ENCODE measurements at places on chromosomes 2 and 18. TPM values are rescaled to one million over a fixed set of nuclear protein-coding genes. Genes with fewer than 3 reads are reported as not detected.

The DCDC2C gene
- total RNA-seq, result not detected

The MGAT4A gene
- total RNA-seq, result 93.9 TPM

The FAM168B gene
- total RNA-seq, result 53.3 TPM

The SP9 gene
- not detected for total RNA-seq

The MRPL30 gene
- total RNA-seq, result 22.6 TPM

The POTEF gene
- total RNA-seq, result not detected

The KCTD1 gene
- 5.3 TPM for total RNA-seq

The CROCC2 gene
- total RNA-seq, result not detected

DNA sequence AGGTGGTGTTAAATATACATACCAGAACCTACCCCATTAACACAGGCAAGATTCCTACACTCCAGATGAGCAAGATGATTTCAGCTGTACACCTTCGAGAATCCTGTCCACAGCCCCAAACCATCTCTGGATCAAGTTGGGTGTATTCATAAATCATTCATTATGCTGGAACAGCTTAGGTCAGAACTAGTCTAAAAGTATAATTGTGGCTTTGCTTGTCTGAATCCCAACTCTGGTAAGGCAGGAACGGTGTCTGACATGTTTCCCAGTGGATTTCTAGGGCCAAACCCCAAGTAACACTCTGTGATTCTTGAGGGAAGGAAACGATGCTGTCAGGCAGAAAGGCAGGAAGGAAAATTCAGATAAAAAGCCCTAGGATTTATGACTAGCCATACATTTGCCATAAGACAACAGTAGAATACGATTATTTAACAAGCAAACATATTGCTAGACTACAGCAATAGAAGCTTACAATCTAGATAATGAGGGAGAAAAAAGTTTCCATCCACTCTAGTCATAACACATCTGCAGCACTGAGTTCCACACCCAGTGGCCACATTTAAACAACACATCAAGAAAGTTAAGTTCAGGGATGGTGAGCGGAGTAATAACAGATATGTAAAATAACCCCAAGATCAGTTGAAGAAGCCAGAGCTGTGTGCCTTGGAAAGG is 444.8 kb downstream of the RND3 start:
- H3K27me3 ChIP-seq, result no peaks in the 10 kb centered on the region
- H3K36me3 ChIP-seq, result no peaks in the 10 kb centered on the region
- no peak for DNase-seq
- no peak overlapping the region for H3K4me3 ChIP-seq

DNA sequence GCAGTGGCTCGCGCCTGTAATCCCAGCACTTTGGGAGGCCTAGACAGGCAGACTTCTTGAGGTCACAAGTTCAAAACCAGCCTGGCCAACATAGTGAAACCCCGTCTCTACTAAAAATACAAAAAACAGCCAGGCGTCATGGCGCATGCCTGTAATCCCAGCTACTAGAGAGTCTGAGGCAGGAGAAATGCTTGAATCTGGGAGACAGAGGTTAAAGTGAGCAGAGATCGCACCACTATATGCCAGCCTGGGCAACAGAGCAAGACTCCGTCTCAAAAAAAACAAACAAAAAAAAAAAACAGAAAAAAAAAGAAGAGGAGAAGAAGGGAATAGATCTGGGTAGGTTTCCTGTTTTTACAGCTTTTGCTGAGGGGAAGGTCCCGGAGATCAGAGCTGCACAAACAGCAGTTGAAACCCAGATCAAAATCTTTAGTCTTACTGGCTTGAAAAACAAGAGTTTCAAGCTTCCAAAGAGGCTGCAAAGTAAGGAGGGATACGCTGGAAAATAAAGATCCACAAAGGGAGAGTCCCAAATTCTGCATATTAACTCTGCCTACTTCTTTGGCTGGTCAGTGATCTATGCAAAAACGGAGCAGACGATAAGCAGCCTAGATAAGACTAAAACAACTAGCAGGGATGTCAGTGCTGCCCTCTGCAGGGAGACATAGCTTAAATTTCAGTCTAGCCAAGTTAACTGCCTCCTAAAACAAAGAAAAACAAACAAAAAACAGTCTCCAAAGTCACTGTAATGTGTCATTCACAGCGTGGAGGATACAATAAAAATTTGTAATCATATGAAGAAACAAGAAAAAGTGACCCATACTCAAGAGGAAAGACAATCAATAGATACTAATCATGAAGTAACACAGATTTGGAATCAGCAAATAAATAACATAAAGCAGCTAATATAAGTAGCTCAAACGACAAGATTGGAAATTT is 74.1 kb downstream of the TLK1 start:
- H3K27ac ChIP-seq, result peak overlapping the region; percentile 83
- peaks cover 22% of the 10 kb centered on the region for H3K36me3 ChIP-seq

- peak; percentile 25 for DNase-seq
- H3K27ac ChIP-seq, result no peak overlapping the region
- no peaks in the 10 kb centered on the region for H3K27me3 ChIP-seq
- H3K4me3 ChIP-seq, result no peak overlapping the region
- no peaks in the 10 kb centered on the region for H3K4me1 ChIP-seq
Measured at GRCh38 chr18:56789004-56789888, 138.1 kb downstream of the WDR7 start.

DNA sequence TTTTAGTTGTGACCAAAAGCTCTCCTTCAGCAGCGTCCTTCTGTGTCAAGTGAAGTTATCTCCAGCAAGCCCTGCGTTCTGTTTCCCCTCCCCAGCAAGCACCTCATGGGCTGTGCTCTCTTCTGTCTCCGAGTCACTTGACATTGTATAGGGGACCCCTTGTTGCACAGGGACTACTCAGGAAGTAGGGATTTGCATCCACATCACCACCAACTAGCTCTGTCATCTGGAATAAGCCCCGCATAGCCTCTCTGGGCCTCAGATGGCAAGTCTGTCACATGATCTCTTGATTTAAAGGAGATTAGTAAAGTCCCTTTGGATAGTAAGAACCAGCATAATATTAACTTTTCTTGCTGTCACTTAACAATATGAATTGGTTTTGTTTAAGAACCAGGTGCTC is 32.0 kb upstream of the STPG4 start:
- H3K4me3 ChIP-seq, result no peak overlapping the region
- H3K4me1 ChIP-seq, result no peaks in the 10 kb centered on the region
- no peaks in the 10 kb centered on the region for H3K36me3 ChIP-seq
- no peak overlapping the region for H3K27ac ChIP-seq
- H3K27me3 ChIP-seq, result peaks cover 12% of the 10 kb centered on the region

DNA sequence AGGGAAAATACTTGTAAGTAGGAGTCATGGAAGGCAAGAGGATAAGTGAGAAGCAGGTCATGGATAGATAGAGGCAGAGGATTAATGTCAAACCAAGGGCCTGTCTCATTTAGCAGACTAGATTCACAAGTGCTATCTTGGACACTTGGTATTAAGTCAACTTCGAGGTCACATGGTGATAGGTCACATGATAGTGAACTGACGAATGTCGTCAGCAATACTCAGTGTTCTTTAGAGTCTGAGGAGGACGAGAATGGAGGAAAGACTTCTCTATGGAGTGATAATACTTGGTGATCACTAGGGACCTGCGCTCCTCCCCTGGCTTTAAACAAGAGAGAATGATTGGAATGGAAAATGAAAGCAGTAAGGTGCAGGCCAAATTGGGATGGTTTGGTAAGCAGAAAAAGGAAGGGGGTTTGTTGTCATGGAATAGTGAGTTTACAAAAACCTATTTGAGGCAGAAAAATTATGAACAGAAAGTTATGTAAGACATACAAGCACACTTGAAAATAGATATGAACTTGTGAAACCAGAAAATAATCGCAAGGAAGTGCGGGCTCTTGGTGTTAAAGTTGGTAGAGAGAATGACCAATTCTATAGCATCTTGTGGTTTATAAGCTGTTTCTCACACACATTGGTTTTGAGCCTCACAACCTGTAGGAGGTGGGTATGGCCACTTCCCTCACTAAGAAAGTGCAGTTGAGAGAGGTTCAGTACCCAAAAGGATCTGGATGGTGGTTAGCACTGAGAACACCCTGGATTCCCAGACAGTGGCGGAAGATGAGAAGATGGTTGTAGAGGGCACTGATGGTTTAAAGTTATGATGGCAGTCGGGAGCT is 141.5 kb downstream of the WDSUB1 start:
- H3K36me3 ChIP-seq, result no peaks in the 10 kb centered on the region
- H3K4me1 ChIP-seq, result peaks cover 17% of the 10 kb centered on the region
- no peak overlapping the region for H3K27ac ChIP-seq
- DNase-seq, result no peak
- no peak overlapping the region for H3K4me3 ChIP-seq
- no peaks in the 10 kb centered on the region for H3K27me3 ChIP-seq

GRCh38 chr2:19538411-19538963 is 180.1 kb upstream of the OSR1 start:
- no peaks in the 10 kb centered on the region for H3K4me1 ChIP-seq
- H3K27me3 ChIP-seq, result no peaks in the 10 kb centered on the region
- DNase-seq, result no peak
- H3K36me3 ChIP-seq, result no peaks in the 10 kb centered on the region
- H3K27ac ChIP-seq, result no peak overlapping the region

GRCh38 chr2:159497847-159498246 is 118.5 kb downstream of the BAZ2B start:
- peaks cover 3% of the 10 kb centered on the region for H3K36me3 ChIP-seq
- no peaks in the 10 kb centered on the region for H3K27me3 ChIP-seq
- H3K4me3 ChIP-seq, result no peak overlapping the region
- H3K4me1 ChIP-seq, result peaks cover 13% of the 10 kb centered on the region
- no peak for DNase-seq

- no peak overlapping the region for H3K27ac ChIP-seq
- H3K4me1 ChIP-seq, result peaks cover 12% of the 10 kb centered on the region
- H3K4me3 ChIP-seq, result peak overlapping the region; percentile 73
- DNase-seq, result no peak
- H3K27me3 ChIP-seq, result peaks cover 40% of the 10 kb centered on the region
Measured at GRCh38 chr2:64455545-64455944, 1.6 kb downstream of the LGALSL start.

DNA sequence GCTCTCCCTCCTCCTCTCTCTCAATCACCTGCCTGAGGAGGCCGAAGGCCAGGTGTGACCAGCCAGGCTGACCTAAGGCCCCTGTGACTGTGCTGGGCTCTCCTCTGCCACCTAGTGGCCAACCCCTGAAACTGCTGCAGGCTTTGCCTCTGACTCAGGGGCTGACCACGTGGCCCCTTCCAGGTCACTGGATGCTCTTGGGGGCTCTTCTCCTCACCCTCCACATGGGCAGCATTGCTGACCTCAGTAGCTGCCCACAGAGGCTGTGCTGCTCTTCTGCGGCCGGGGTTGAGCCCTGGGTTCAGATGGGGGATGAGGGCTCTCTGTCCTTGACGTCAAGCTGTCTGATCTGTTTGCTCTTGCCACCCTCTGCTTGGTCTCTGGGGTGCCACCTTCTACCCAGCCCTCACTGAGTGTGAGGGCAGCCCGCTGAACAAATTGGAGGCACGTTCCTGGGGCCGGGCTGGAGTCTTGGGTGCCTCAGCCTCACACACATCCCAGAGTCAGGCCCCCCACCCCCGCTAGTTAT is 122.7 kb downstream of the TWIST2 start:
- no peak overlapping the region for H3K4me3 ChIP-seq
- peak; percentile 41 for DNase-seq
- peaks cover 9% of the 10 kb centered on the region for H3K27me3 ChIP-seq
- H3K27ac ChIP-seq, result no peak overlapping the region

DNA sequence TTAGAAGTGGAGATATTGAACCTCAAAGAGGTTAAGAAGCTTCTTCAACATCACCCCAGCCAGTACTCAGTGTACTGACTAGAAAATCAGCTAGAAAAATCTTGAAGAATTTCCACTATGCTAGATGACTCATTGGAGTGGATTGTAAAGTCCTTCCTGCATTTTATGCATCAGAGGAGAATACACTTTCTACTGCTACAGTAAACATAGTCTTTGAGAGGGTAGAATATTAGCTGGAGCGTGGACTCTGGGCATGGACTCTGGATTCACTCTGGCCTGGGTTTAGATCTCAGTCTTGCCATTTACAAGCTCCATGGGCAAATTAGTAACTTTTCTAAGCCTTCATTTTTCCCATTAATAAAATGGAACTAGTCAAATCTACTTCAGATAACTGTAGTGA is 215.9 kb downstream of the IRS1 start:
- no peak for DNase-seq
- H3K27ac ChIP-seq, result no peak overlapping the region
- no peaks in the 10 kb centered on the region for H3K36me3 ChIP-seq

DNA sequence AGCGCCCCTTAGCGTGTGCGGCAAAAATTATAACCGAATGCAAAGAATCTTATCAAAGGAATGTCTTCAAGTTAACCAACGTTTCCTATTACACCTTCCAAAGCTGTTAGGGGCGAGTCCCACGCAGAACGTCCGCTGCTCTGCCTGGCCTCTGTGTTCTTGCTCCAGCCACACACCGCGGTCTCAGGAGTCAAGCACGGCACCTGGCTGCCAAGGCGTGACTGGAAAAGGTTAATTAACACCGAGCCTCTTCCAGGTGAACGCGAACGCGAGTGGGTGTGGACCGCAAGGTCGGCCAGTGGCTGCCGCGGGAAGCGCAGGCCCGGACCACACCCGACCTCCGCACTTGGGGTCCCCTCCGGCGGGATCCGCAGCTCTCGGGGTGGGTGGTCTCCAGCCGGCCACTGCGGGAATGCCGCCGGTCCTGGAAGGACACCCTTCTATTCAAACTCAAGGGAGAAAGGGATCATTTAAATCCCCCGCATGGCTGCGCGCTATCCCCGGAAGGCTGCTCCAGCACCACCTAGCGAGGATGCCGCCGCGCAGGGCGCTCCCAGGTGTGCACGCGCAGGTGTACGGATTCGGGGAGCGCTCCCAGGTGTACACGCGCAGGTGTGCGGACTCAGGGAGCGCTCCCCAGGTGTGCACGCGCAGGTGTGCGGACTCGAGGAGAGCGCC is 830 bp downstream of the CYB5A start:
- H3K4me1 ChIP-seq, result peaks cover 11% of the 10 kb centered on the region
- H3K27me3 ChIP-seq, result no peaks in the 10 kb centered on the region

- DNase-seq, result no peak
- H3K27ac ChIP-seq, result no peak overlapping the region
- no peaks in the 10 kb centered on the region for H3K36me3 ChIP-seq
- H3K4me1 ChIP-seq, result no peaks in the 10 kb centered on the region
- H3K27me3 ChIP-seq, result no peaks in the 10 kb centered on the region
Measured at GRCh38 chr18:72013427-72013850, 530.7 kb downstream of the CBLN2 start.

GRCh38 chr2:24046599-24046929 is 627 bp downstream of the WDCP start:
- peaks cover 2% of the 10 kb centered on the region for H3K27me3 ChIP-seq
- peak overlapping the region; percentile 92 for H3K4me3 ChIP-seq
- peaks cover 2% of the 10 kb centered on the region for H3K36me3 ChIP-seq

DNA sequence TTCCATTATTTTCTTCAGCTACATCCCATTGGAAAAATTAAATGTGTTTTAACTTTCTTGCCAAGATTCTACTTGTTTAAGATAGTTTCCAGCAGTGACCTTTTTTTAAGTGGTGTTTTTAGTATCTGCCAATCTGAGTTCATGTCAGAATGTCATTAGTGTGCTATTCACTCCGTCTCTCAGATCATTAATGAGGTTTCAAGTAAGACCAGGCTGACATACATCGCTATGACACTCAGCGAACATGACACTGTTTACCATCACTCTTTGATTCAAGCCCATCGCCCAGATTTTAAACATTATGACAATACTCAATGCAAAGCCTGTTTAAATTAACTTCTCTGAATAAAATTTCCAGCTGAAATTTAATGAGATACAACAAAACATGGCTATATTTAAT is 272.0 kb upstream of the KYNU start:
- H3K27ac ChIP-seq, result no peak overlapping the region
- no peaks in the 10 kb centered on the region for H3K27me3 ChIP-seq
- DNase-seq, result no peak
